Kidney (tissue), 22 donors: ENCODE measurements at places on chromosomes 6 and 20. TPM values are rescaled to one million over a fixed set of nuclear protein-coding genes. Genes with fewer than 3 reads are reported as not detected.

TNXB gene
- total RNA-seq, result 88.2 TPM

DEFB124 gene
- 2.5 TPM for total RNA-seq

SLC24A3 gene
- 5.2 TPM for total RNA-seq

C6orf163 gene
- 4.2 TPM for total RNA-seq

PPP1R14C gene
- 15.8 TPM for total RNA-seq

SNX21 gene
- total RNA-seq, result 23.2 TPM

SLCO4A1 gene
- total RNA-seq, result 80.3 TPM

HAO1 gene
- not detected for total RNA-seq

PHACTR3 gene
- total RNA-seq, result 12.3 TPM

TXLNB gene
- total RNA-seq, result 0.66 TPM

PLA2G7 gene
- total RNA-seq, result 1.9 TPM

FKBP1C gene
- 0.25 TPM for total RNA-seq

EDN1 gene
- 16.6 TPM for total RNA-seq

TMEM74B gene
- 0.54 TPM for total RNA-seq

GRIK2 gene
- 0.82 TPM for total RNA-seq

LGSN gene
- total RNA-seq, result 0.19 TPM

EPB41L1 gene
- 230 TPM for total RNA-seq

HCRTR2 gene
- not detected for total RNA-seq

BPIFB2 gene
- total RNA-seq, result not detected

WFDC12 gene
- 1.4 TPM for total RNA-seq

TRIM38 gene
- total RNA-seq, result 27.9 TPM

C20orf202 gene
- 0.16 TPM for total RNA-seq

BPIFA1 gene
- not detected for total RNA-seq

PAQR8 gene
- total RNA-seq, result 7.5 TPM

CRYBG1 gene
- total RNA-seq, result 32.6 TPM

POM121L2 gene
- total RNA-seq, result not detected

ECT2L gene
- 0.13 TPM for total RNA-seq

RIMS4 gene
- total RNA-seq, result 0.13 TPM

LY6G6C gene
- not detected for total RNA-seq

PDSS2 gene
- total RNA-seq, result 16.4 TPM

ZBTB12 gene
- total RNA-seq, result 3.4 TPM

KHDC1 gene
- 1.0 TPM for total RNA-seq

ULBP1 gene
- 0.72 TPM for total RNA-seq

BPIFB1 gene
- total RNA-seq, result not detected

SLPI gene
- 3,615 TPM for total RNA-seq

TTBK1 gene
- 0.31 TPM for total RNA-seq

PDE10A gene
- total RNA-seq, result 23.1 TPM

IRAK1BP1 gene
- 6.6 TPM for total RNA-seq

RAB44 gene
- total RNA-seq, result 1.5 TPM

GPR63 gene
- total RNA-seq, result 0.69 TPM

NEU1 gene
- total RNA-seq, result 66.9 TPM

ULBP2 gene
- 1.3 TPM for total RNA-seq

PXMP4 gene
- 11.6 TPM for total RNA-seq

PPIL6 gene
- 8.4 TPM for total RNA-seq

MYB gene
- total RNA-seq, result 1.3 TPM

DCBLD1 gene
- total RNA-seq, result 9.6 TPM

SERPINB6 gene
- 136 TPM for total RNA-seq

EPM2A gene
- 9.6 TPM for total RNA-seq

AKAP12 gene
- 84.6 TPM for total RNA-seq

PPIL4 gene
- total RNA-seq, result 30.1 TPM

XKR7 gene
- 0.06 TPM for total RNA-seq

GFOD1 gene
- total RNA-seq, result 14.6 TPM

ERVFRD-1 gene
- 0.57 TPM for total RNA-seq

TNNC2 gene
- not detected for total RNA-seq
